Thoracic aorta endothelial cell (primary cell): ENCODE measurements at places on chromosomes 5 and 9. TPM values are rescaled to one million over a fixed set of nuclear protein-coding genes. Genes with fewer than 3 reads are reported as not detected.

The PLPPR1 gene
- 0.79 and 1.1 TPM in 2 replicates for total RNA-seq

The QSOX2 gene
- total RNA-seq: 14.4 and 23.5 TPM in 2 replicates

The GMCL2 gene
- total RNA-seq: not detected in 2 replicates

The SPINK4 gene
- total RNA-seq: not detected in 2 replicates
